ENCODE measurements at places on chromosomes 4 and X.

GRCh38 chr4:58669783-58670182, 1559.6 kb upstream of the IGFBP7 start:
- DNase-seq: no peak

GRCh38 chr4:146415829-146416228, 105.9 kb downstream of the SLC10A7 start:
- DNase-seq: no peak

DNA sequence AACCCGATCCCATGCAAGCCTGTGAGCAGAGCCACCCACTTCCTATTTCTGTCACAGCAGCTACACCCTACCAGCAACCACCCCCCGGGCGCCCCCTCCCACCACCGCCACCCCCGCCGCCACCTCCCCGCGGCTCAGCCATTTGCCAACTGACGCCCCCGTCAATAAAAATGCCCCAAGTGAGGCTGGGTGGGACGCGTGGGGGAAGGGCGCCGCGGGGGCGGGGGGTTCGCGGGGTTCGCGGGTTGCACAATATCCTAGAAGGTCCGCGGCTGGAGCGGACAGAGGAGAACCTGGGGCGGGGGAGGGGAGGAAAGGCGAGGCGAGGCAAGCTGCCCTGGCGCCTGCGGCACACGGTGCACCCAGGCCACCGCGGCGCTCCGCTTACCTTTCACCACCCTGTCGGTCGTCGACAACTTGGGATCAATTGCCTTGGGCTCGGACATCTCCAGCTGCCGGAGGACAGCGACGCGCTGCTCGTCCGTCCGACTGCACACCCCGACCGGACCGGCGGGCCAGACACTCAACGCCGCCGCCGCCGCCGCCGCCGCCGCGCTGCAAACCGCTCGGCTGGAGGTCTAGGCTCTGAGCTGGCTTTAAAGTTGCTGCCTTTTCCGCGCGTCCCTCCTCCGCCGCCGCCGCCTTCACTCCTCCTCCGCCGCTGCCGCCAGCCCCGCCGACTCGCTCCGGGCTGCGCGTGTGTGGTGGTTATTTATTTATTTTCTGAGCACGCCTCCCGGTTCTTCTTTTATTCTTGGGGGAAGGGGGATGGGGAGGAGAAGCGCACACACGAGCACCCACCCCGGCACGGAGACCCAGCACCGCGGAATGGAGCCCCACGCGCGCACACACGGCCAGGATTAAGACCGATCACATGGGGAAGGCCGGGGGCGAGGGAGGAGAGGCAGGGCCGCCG, 717 bp downstream of the PPP3CA start:
- peak; percentile 62 for DNase-seq

DNA sequence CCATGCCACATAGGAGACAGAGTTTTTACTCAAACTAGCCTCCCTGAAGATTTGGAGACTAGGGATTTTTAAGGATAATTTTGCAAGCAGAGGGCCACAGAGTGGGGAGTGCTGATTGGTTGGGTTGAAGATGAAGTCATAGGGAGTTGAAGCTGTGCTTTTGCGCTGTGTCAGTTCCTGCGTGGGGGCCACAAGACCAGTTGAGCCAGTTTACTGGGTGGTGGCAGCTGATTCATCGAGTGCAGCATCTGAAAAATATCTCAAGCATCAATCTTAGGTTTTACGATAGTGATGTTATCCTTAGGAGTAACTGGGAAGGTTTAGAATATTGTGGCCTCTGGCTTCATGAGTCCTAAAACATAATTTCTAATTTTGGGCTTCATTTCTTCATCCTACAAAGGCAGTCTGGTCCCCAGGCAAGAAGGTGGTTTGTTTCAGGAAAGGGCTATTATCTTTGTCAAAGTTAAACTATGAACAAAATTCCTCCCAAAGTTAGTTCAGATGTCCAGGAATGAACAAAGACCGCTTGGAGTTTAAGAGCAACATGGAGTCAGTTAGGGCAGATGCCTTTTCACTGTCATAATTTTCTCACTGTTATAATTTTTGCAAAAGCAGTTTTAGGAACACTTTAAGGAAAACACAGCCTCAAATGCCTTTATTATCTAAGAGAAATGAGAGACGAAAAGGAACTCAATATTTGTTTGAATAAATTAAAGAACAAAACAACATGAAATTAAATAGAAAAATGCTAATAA, 960.8 kb upstream of the PRKX start:
- no peak for DNase-seq

GRCh38 chr4:179145746-179146525, 1703.7 kb upstream of the AGA start:
- DNase-seq: no peak

GRCh38 chr4:147756417-147756816, 24.5 kb downstream of the ARHGAP10 start:
- no peak for DNase-seq

DNA sequence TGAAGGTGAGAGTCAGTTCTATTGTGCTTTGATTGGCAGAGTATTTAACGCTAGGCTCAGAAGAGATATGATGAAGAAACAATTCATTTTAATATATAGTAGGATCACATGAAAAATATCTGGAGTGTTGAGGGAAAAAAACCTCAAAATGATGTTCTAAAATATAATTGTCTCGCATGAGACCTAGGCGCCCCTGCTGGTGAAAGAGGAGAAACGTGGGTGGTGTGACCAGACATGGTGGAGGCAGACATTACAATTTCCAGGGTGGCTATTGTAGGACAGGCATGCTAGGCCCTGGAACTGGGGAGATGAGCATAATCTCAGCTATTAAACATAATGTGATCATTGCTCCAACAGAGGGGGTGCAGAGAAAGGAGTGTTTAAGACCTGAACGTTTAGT, 210.0 kb downstream of the HS3ST1 start:
- DNase-seq: no peak

- DNase-seq: no peak
Observed at GRCh38 chr4:71711044-71711984, 72.6 kb downstream of the GC start.

DNA sequence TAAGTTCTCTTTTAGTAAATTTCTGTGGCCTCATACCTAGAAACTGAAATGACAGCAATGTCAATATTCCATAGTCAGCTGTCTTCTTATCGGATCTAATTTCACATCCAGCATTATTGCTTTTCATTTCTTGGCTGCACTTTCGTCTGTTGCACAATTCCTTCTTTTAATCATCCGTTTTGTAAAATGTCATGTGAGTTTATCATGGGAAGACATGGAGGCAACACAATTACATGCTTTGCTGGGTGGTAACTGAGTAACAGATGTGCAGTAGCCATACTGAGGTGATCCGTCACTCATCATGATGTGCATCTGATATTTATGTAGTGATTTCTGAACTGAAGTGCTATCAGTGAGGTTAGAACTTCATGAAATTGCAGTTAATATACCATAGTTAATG, 68.3 kb upstream of the SLC7A11 start:
- no peak for DNase-seq

- no peak for DNase-seq
Observed at GRCh38 chr4:186954509-186954908, 230.9 kb upstream of the FAT1 start.

DNA sequence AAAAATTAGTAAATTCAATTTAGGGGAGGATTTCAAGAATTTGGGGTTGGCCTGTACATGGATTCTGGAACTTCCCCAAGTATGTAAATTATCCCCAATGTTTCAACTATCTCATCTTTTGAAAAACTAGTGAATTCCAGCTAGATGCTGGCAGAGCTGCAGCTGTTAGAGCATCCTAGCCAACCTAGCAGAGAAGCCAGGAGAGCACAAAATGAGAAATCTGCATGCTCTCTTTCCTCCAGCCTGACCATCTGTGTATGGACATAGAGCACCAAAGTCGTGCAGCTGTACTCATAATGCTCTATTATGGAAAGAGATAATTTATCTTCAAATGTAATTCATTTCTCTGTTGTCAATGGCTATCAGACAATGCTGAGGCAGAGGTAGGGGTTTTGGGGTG, 1217.7 kb downstream of the PCDH19 start:
- no peak for DNase-seq

DNA sequence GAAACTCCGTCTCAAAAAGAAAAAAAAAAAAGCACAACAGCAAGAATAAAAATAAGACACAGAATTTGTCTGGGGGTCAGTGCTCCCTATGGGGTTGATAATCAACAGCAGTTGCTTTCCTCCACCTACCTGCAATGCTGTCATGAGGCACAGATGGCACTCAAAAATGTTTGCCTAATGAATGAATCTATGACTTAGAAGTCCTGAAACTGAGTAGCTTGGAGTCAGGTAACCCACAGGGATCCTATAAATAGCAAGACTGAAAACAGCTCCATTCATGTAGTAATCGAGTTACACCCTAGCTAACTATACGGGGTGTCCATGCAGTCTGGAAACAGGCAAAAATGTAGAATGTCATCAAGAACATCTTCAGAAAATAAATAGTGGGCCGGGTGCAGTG, 19.8 kb upstream of the DDX3X start:
- DNase-seq: no peak

- DNase-seq: no peak
Observed at GRCh38 chr4:38080061-38080974, 120.1 kb downstream of the PTTG2 start.

- DNase-seq: no peak
Observed at GRCh38 chrX:129553619-129554288, 13.7 kb downstream of the OCRL start.

DNA sequence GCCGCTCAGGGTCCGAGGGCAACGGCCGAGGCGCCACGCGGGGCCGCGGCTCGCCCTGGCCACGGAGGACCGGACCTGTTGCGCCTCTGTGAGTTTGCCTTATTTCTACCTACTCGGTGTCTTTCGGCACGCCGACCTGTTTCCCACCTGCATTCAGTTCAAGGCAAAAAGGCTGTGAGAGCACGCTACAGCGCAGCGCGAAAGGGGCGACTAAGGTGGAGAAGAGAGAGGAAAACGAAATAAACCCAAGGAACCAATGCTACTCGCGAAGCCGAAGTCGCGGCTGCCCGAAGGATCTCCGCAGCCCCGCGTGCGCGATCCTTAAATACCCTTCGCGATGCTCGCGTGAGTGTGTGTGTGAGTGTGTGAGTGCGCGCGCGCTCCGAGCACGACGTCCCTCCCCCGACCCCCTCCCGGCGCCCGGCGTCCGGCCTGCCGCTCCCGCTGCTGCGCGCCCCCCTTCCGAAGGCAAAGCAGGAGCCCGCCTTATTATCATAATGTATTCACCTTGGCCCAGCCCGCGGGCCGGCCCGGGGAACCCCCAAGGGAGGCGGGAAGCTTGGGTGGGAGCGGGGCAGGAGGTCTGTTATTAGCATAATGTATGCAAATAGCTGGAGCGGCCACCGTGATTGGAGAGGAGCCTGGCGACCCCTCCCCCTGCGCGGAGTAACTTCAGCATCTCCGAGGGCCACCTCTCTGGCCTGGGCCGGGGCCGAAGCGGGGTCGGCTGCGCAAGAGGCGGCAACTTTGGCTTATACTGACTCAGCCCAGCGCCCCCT, at the start of gene COL25A1:
Gene COL25A1 (minus strand): TSS at position 298 of the 779 bp plus-strand sequence.
- peak; percentile 30 for DNase-seq

DNA sequence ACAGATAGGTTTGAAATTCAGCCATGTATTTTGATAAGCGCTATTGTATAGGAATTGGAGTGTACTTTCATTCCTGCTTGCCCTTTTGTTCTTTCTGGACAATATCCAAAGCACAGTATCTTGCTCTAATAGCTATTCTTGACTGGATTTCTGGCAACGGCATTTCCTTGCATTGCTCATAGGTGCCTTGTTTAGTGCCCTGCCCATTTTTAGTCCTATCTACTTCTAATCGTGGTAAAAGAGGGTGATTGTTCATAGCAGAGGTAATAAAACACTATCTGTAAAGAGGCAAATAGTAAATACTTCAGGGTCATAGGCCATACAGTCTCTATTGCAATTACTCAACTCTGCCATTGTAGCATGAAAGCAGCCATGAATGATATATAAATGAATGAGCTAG, 155.9 kb downstream of the IL1RAPL2 start:
- DNase-seq: no peak

GRCh38 chrX:3136161-3136961, 95.1 kb downstream of the ARSF start:
- DNase-seq: no peak
